ENCODE measurements at places on chromosomes 5 and 9.

- DNase-seq: no peak
Measured at GRCh38 chr9:14179449-14179848, 134.5 kb downstream of the NFIB start.

DNA sequence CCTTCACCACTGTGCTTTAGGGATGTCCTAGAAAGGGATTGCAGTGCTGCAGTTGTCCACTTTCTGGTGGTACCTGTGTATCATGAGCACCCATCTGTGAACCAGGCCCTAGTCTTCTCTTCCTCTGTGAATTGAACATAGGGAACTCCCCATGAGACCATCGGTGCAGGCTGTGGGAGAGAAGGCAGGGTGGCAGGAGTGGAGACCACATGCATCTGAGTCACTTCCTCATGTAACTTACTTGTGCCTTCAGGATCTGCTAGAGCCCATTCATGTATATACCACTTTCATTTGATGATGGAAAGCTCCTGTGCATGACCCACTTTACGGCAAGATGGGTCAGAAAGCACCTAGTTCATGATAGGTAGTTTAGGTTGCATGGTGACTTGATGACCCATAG, 478.1 kb upstream of the CDH9 start:
- no peak for DNase-seq

GRCh38 chr9:128232528-128233428, 29.6 kb downstream of the DNM1 start:
- DNase-seq: no peak

- no peak for DNase-seq
Measured at GRCh38 chr5:109713453-109713852, 23.7 kb downstream of the MAN2A1 start.

DNA sequence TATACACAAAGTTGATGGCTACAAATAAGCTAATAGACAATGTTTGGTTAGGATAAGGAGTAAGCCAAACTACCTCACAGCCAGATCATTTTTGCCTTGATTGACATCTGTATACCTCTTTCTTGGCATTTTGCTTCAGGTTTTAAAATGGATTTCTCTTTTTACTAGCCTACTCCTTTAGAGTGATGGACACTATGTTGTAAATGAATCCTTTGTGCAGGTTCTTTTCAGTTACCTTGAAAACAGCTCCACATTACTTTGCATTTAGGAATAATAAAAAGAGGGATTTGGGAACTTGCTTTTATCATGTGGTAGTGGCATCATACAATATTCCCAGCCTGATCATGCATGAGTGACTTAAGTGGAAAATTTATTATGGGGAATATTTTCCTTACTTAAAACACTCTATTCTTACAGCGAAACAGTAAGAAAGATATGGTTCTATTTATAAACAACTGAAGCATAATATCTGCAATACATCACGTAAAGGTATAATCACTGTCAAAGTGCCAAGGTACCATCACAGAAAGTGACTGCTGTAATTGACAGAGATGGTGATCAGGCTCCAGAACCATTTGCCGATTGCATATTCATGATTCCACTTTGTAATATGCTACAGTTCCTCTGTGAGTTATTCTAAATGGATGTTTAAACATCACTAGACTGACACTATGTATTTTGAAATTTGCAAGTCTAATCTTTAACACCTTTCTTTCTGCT, 327.0 kb downstream of the DMRTA1 start:
- no peak for DNase-seq

DNA sequence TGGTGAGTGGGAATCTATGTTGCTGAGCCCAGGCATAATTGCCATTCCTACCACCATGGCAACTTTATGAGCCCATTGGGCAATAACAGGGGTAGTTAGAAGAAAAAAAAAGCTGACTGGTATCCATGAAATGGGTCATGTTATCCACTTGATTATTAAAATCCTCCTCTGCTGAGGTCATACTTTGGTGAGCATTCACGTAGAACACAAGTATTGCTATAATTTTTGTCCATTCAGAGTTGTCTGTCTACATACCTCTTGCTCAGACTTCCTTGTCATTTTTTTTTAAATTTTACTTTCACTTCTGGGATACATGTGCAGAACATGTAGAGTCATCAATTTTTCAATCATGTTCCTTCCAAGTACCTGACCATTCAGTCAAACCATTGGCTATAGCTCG, 780.8 kb upstream of the ARRDC3 start:
- no peak for DNase-seq

DNA sequence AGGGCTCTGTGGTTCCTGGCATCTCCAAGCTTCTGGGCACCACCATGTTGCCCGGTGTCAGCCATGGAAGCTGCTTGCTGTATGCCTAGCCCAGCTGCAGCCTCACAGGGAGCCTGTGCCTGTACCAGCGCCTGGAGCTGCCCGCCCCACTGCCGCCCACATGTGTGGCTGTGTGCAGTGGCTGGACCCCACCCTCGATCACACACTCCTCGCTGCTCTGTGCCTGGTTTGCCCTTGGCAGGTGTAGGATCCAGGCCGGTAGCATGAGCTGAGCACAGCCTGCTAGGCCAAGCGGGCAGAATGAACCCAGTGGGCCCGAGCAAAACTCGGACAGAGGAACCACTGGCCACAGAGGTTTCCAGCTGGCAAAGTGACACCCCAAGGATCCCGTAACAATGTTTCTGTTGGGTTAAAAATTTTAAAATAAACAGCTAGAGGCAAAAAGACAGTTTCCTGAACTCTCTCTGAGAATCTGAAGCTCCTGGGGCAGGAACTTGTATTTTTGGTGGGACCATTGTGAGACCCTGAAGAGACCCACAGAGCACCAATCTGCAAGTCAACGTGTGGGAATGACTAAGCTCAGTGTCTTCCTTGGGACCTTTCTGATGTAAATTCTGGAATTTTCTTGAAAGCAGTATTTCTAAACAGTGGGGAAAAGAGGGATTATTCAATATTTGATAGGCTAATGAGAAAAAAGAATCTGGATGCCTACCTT, 73.1 kb upstream of the CCDC112 start:
- DNase-seq: no peak

GRCh38 chr5:43729846-43730478, 127.0 kb downstream of the NNT start:
- DNase-seq: no peak

- DNase-seq: no peak
Measured at GRCh38 chr5:88926774-88927173, 43.8 kb upstream of the MEF2C start.

DNA sequence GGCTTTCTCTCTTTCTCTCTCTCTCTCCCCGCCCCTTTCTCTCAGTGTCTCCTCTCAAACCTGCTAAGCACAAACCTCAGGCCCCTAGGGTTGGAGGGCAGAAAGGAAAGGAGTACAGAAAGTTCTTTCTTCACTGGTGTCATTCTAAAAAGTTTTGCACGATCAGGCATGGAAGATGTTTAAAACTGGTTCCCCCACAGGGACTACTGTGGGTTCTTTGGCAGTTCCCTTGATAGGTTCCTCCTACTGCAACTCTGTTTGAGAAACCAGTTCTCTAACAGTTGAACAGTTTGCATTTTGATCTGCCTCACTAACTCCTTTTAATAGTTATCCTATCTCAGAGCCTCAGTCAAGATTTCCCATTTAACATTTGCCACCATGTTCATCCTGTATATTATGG, 82.9 kb downstream of the CDO1 start:
- no peak for DNase-seq

DNA sequence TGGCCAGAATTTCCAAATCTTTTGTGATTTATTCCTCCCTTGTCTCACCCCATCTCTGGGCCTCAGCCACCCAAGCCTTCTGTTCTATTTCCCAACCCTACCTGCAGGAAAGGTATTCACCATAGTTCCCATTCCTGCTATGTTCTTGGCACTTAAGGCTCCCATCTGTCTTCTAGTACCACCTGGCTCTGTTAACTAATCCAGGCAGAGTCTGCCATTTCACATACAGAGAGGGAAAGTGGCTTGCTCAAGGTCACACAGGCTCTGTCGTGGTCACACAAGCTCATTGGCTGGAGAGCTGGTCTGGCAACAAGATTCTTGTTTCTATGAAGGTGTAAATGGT, 35.2 kb downstream of the COL27A1 start:
- no peak for DNase-seq

DNA sequence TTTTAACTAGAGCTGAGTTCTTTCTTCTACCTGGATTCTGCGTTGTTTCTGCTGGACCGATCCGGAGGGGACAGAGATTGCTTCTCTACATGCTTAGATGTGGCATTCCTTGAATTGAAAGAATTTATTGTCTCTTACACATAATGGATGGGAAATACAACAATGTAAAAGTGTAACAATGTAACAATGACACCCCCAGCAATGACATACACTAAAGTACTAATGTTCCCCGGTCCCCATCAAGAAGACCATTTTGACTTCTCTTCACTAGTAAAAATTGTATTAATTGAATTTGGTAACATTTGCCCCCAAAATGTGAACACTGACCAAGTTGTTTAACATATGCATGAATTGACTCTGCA, 760.2 kb downstream of the TAF11L14 start:
- no peak for DNase-seq

DNA sequence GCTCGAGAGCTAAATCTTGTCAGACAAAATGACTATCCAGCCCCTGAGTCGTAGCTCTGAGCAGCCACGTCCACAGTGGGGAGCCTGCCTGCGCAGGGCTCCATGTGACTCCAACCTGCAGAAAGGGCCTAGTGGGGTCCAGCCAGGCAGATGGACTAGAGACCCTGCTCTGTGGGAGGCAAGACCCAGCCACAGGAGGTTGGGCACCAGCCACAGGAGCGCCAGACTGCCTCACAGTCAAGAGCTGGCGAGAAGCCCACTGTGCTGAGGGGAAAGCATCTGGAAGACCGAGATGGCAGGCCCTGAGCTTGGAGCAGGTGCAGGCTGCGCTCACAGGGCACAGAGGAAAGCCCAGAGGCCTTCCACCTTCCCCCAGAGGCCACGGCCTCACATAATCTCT, 61.4 kb downstream of the C5orf15 start:
- DNase-seq: no peak

- DNase-seq: no peak
Measured at GRCh38 chr5:90233476-90233875, 176.1 kb downstream of the CETN3 start.

DNA sequence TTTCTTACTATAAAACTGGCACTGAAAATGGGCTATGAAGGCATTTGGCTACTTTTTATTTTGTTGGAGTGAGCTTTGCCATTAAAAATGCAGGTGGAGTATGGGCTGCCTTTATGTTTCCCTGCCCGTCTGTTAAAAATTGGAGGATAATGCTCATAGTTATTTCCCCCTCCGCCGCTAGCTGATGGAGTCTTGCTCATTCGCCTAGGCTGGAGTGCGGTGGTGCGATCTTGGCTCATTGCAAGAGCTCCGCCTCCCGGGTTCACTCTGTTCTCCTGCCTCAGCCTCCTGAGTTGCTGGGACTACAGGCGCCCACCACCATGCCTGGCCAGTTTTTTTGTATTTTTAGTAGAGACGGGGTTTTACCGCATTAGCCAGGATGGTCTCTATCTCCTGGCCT, 8.6 kb downstream of the G3BP1 start:
- no peak for DNase-seq

GRCh38 chr9:19117039-19117716, 10.1 kb downstream of the PLIN2 start:
- DNase-seq: no peak

- DNase-seq: no peak
Measured at GRCh38 chr9:126677188-126678084, 63.7 kb downstream of the LMX1B start.

GRCh38 chr9:94085062-94085639, 887 bp downstream of the PTPDC1 start:
- DNase-seq: no peak

GRCh38 chr5:116887104-116887503, 312.5 kb upstream of the SEMA6A start:
- DNase-seq: no peak

- no peak for DNase-seq
Measured at GRCh38 chr5:141926434-141926833, 2.8 kb downstream of the DELE1 start.

DNA sequence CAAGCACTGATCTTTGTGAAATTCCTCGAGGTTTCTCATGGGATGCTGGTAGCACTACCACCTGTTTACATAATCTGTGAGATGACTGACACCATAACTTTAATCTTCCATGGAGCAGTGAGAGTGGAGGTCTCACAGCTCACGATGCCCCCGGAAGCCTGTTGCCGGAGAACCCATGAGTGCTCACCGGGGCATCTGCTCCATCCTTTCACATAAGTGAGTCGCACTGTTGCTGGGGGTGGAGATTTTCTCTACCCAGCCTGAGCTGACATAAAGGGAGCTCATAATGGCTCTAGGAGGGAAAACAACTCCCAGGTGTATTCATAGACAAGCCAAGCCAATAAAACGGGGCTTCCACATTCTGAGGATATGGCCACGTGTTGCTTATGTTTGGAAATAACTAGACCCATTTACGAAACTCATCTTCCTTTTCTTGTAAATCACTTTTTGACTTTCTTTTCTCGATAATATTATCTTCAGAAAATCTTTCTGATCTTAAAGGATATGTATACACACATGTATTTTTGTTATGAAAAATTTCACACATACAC, 11.2 kb upstream of the GFPT2 start:
- no peak for DNase-seq

- no peak for DNase-seq
Measured at GRCh38 chr9:95101326-95101725, 216.2 kb downstream of the FANCC start.

DNA sequence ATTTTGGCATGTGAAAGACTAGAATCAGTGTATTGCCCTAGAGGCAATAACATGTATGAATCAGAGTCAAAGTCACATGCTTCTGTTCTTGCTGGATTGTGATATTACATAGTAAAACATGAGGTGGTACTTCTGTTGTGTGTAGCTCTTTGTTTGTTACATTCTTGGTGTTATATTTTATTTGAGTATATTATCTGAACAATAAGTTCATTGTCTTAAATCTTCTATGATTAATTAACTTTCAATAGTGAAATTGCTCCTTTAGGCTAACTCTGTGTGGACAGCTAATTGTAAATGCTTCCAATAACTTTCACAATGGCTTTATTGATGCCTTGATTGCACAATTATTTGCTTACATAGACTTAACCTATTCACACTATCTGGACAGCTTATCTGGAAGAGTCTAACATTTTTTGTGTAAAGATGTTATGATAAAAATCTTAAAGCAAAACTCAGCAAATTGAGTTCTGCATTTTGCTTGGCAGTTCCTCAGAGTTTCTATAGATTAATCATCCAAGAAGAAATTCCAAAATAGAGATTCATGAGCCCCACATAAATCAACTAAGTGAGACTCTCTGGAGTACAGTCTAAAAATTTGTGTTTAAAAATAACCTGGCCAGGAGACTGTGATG, 239.6 kb upstream of the TUSC1 start:
- no peak for DNase-seq

- DNase-seq: no peak
Measured at GRCh38 chr5:134464988-134465815, 53.5 kb upstream of the CDKN2AIPNL start.

GRCh38 chr5:179817470-179817840, 3.2 kb upstream of the SQSTM1 start:
- no peak for DNase-seq

GRCh38 chr5:158287643-158288271, 428.8 kb upstream of the CLINT1 start:
- DNase-seq: no peak

DNA sequence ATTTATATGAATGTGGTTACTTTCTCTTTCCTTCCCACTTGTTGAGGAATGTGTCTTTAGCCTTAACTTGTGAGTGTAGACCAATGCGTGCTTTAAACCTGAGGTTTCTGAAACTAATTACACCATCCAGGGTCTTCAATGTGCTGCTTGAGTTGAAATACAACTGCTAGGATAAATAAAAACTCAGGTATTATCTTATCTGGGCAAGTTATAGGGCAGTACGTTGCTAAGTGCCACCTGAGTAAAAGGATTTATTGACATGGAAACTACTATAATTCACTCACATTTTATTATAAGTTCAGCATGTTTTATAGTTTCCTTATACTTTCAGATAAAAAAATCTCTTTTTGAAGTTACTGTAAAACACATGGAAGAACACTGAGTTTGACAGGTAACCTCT, 1136.8 kb upstream of the NUDT12 start:
- DNase-seq: no peak

All from stimulated activated CD4-positive, alpha-beta T cell treated with anti-CD3 and anti-CD28 coated beads, Interleukin-4, amount 100 ng/mL, for 4 hours (primary cell).